ENCODE measurements at places on chromosomes 12 and 14. TPM values are rescaled to one million over a fixed set of nuclear protein-coding genes. Genes with fewer than 3 reads are reported as not detected.

The ZDHHC22 gene
- not detected for polyA plus RNA-seq

The MIP gene
- not detected for polyA plus RNA-seq

The MIPOL1 gene
- polyA plus RNA-seq: 7.0 TPM

The ZNF84 gene
- 29.9 TPM for polyA plus RNA-seq

The RASSF8 gene
- polyA plus RNA-seq: 22.0 TPM

The CALCOCO1 gene
- polyA plus RNA-seq: 128 TPM

The NOVA1 gene
- 4.2 TPM for polyA plus RNA-seq

The ACACB gene
- 3.2 TPM for polyA plus RNA-seq

The LALBA gene
- polyA plus RNA-seq: not detected

The ZC3H10 gene
- polyA plus RNA-seq: 1.9 TPM

The FAM90A1 gene
- 0.02 TPM for polyA plus RNA-seq

The CLSTN3 gene
- polyA plus RNA-seq: 22.3 TPM

The AMDHD1 gene
- 0.04 TPM for polyA plus RNA-seq

The KLRG1 gene
- 1.3 TPM for polyA plus RNA-seq

The TCL1B gene
- not detected for polyA plus RNA-seq

The LMNTD1 gene
- polyA plus RNA-seq: 0.57 TPM

The WNK1 gene
- 52.4 TPM for polyA plus RNA-seq

The SLC38A6 gene
- polyA plus RNA-seq: 57.3 TPM

The REP15 gene
- 0.78 TPM for polyA plus RNA-seq

The PEBP1 gene
- polyA plus RNA-seq: 151 TPM

The PPM1H gene
- polyA plus RNA-seq: 0.19 TPM

The PPP1R36 gene
- 0.31 TPM for polyA plus RNA-seq
